ENCODE measurements at places on chromosomes 1 and 21.

DNA sequence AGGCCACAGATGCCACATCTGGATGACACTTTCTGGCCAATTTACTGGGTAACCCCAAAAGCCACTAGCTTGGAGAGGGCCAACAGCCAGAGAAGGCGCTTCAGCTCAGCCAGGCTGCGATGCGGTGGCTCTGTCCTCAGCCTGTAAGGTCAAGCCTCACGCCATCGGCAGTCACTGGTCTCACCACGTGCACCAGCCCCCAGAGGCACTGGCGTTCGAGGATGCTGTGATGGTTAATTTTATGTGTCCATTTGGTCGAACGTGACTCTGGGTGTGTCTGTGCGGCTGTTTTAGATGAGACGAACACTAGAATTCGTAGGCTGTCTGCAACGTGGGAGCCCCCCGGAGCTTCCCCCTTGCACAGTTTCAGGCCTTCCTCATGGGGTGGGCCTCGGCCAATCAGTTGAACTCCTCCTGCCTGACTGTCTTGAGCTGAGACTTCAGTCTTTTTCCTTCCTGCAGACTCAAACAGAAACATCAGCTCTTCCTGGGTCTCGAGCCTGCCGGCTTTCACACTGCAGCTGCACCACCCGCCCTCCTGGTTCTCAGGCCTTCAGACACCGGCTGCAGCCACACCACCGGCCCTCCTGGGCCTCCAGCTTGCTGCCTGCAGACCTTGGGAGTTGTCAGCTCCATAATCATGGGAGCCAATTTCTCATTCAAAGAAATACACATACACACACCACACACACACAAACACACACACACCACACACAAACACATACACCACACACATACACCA, 41.6 kb upstream of the SLC45A1 start:
- no peak for DNase-seq

DNA sequence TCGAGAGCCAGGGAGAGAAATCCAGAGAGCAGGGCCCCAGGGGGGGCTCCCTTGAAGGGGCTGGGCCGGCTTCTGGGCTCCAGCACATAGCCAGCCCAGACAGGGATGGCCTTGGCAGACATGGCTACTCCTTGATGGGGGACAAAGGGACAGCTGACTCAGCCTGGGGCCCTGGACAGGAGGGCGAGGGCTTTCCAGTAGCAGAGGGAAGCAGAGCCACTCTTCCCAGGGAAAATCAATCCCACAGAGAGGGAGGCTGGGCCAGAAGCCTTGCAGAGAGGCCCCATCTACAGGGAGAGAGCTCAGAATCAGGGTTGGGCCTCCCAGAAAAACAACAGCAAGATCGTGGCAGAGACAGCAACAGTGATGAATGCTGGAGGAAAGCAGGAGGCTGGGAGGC, 15.6 kb downstream of the IGFN1 start:
- DNase-seq: no peak

- DNase-seq: no peak
These were observed 15.0 kb downstream of the DHCR24 start for GRCh38 chr1:54872036-54872331.

GRCh38 chr1:75796376-75797272, at the start of gene MSH4:
MSH4 (plus strand) TSS chr1:75796882; CDS start chr1:75796986, 104 bp downstream.
- no peak for DNase-seq

- no peak for DNase-seq
These were observed 106.8 kb upstream of the FAM78B start for GRCh38 chr1:166273618-166274017.

DNA sequence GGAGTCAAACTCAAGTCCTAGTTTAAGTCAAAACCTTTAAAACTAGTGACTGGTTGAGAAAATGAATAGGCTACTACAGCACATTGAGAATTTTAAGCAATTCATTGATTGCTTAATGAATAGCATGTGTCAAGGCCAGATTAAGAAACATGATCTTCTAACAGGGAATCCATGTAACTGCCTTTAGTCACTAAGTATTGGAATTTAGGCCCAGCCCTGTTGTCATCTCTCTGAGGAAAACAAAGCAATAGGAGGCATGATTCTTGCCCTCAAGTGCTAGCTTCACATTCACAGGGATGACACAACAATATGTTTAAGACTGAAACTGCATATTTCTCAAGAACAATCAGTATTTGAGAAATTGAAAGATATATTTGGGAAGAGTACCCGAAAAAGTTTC, 70.0 kb upstream of the PTGS2 start:
- DNase-seq: no peak

- DNase-seq: no peak
These were observed 82.9 kb downstream of the TBX15 start for GRCh38 chr1:118905196-118905595.

- no peak for DNase-seq
These were observed 8.6 kb downstream of the CLSTN1 start for GRCh38 chr1:9815150-9815549.

DNA sequence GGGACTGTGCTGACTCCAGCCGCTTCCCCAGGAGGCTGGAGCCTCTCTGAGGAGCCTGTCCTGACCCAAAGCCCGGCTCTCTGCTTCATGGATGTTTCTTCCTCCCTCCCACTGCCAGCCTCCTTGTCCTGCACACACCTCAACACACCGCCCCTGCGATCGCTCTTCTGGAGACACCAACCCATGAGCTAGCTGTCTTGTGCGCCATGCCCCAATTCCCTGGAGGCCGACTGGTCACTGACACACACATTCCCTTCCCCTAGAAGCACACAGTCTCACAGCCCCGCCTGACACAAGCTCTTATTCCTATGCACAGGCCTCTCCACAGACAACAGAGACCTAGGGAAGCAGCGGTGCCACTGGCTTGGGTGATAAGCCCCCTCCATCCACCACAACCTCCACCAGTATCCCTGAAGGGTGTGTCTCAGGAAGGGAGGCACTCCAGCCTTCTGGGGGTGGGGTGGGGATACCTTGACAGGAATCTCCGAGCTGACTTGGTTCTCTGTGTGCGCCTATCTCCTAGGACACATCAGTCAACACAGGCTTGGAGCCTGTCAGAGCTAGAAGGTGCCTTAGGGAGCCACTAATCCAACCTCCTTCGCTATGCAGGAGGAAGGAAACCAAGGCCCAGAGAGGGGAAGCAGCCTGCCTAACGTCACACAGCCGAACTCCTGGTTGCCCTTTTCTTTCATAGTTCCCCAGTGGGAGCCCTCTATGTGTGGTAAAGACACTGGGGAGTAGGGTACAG, 31.1 kb downstream of the AHDC1 start:
- DNase-seq: no peak
